ENCODE measurements at places on chromosomes 13 and 19. TPM values are rescaled to one million over a fixed set of nuclear protein-coding genes. Genes with fewer than 3 reads are reported as not detected.
A peak's percentile ranks its signal among the peaks of the same experiment; 100 is the strongest.

The CXCL17 gene
- not detected for polyA plus RNA-seq

The MLLT1 gene
- polyA plus RNA-seq: 14.4 TPM

The CATSPERD gene
- not detected for polyA plus RNA-seq

DNA sequence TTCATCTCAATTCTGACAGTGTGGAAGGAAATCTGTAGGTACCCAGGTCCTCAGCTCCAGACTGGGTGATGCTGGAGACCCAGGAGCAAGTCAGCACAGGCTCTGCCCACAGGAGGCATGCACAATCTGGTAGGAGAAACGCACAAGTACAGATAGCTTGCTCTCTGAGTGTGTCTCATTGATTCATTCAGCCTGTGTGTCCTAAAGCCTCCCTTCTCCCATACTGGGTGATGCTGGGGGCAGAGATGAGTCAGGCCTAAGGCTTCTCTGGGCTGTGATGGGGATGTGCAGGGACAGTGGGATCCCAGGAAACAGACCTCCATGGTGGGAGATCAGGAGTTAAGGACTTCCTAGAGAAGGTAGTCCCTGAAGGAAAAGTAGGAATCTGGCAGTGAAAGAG is 6.8 kb downstream of the ZNF526 start:
- DNase-seq: no peak

GRCh38 chr13:29852472-29853054 is 2.1 kb upstream of the UBL3 start:
- DNase-seq: peak; percentile 55

GRCh38 chr19:10812902-10813404 is 23.1 kb downstream of the TMED1 start:
- peak; percentile 93 for DNase-seq

The SRRM5 gene
- 0.06 TPM for polyA plus RNA-seq

GRCh38 chr19:46614114-46614722 is 10.7 kb downstream of the PTGIR start:
- peak; percentile 79 for DNase-seq

GRCh38 chr19:4474514-4475022 is 2.5 kb downstream of the HDGFL2 start:
- peak; percentile 64 for DNase-seq

Measured in fibroblast of lung (primary cell).